Right lobe of liver (tissue), 6 donors: ENCODE measurements at places on chromosomes 3 and 15.

DNA sequence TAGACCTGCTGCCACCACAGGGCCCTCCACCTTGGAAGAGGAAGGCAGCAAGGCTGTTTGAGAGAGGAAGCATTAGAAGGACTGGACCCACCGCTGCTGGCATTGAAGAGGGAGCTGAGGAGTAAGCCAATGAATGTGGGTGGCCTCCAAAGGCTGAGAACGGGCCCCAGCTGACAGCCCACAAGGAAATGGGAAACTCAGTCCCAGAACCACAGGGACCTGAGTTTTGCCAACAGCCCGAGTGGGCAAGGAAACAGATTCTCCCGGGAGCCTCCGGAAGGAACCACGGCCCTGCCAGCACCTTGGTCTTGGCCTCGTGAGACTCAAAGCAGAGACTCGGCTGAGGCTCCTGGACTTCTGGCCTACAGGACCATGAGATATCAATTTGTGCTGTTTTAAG, 95.4 kb upstream of the SNRPA1 start:
- peak; percentile 39 for DNase-seq

DNA sequence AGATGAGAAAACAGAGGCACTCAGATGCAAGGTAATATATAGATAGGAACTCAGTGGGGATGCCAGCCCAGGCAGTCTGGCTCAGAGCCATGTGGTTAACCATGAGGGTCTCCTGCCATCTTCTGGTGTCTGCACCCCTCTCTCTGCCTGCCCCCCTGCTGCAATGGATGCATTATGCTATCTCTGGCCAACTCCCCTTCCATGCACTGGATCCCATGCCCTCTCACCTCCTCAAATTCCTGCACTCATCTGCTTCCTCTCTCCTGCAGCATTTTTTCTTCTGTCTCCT, 163.2 kb downstream of the STT3B start:
- no peak for DNase-seq

- DNase-seq, result no peak
These were observed 214.8 kb upstream of the TPRG1 start for GRCh38 chr3:188956839-188957489.

GRCh38 chr3:147733217-147733616, 324.1 kb downstream of the ZIC1 start:
- DNase-seq, result no peak

GRCh38 chr3:128210711-128211110, 57.4 kb downstream of the EEFSEC start:
- DNase-seq, result no peak

GRCh38 chr15:54605043-54605442, 591.7 kb downstream of the RSL24D1 start:
- no peak for DNase-seq

- no peak for DNase-seq
These were observed 189.2 kb downstream of the TP63 start for GRCh38 chr3:189820365-189820720.

DNA sequence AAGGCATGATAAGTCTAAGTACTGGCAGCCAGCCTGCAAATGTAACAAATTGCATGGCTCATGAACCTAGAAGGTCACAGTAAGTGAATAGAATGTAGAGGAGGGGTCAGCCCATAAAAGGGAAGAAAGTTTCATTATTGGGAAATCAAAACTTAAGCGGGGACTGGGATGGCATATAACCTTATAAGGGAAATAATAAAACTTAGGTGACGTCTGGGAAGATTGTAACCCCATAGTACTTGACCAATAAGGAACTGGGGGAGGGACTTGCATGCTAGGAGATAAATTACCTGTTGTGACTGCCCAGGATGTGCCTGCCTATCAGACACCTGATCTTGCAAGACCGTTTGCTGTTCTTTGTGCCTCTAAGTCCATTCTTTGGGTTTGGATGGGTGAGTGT, 28.1 kb upstream of the MCTP2 start:
- no peak for DNase-seq

- DNase-seq, result no peak
These were observed 3.9 kb downstream of the GRIP2 start for GRCh38 chr3:14536055-14536815.

GRCh38 chr3:24680214-24680967, 185.7 kb upstream of the THRB start:
- peak; percentile 70 for DNase-seq

DNA sequence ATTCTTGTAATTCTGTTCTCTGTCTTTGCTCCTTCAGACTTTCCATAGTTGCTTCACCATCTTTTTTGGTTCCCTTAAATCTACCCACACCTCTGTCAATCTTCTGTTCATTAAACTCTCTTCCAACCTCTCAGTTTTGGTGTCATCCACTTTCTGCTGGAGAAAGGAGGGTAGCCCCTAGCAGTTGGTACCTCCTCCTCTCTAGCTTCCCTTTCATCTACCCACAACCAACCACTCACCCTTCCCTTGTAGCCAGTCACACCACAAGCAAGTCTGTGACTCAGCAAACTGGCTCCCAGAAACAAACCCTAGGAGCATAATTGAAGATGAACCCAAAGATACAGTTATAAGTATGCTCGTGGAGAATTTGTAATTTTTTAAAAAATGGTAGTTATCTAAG, 318.6 kb downstream of the FHIT start:
- no peak for DNase-seq

GRCh38 chr3:80192936-80193335, 425.1 kb upstream of the ROBO1 start:
- no peak for DNase-seq

DNA sequence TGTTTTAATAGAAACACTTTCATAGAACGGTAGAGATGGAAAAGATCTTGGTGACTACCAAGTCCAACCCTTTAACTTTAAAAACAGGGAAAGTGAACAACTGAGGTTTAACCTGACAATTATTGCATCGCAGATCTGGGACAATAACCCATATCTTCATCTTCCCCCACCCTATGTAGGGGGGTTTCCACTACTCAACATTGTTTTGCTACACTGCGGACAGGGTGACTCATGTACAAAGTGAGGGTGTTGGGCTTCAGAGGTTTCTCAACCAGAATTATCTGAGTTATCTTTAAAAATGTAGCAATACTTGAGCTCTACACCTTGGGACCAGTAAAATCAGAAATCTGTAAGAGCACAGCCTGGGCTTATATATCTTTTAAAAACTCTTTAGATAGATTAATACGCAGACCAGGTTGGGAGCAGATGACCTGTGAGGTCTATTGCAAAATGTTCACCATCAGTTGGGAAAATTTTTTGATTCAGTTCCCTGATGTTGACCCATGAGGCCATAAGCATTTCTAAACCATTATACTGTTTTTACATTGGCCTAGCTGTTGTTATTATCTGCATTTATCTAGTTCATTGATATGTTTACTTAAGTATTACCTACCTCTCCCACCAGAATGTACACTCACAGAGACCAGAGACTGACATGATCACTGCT, 103.6 kb upstream of the ICE2 start:
- no peak for DNase-seq

- DNase-seq, result no peak
These were observed 51.8 kb downstream of the NSUN3 start for GRCh38 chr3:94114666-94115065.

- no peak for DNase-seq
These were observed 48.9 kb downstream of the ZBBX start for GRCh38 chr3:167330993-167331785.
